Mammary epithelial cell (primary cell): ENCODE measurements at places on chromosomes 3 and 15.

GRCh38 chr3:10347648-10348403 is 26.9 kb upstream of the SEC13 start:
- DNase-seq: no peak

DNA sequence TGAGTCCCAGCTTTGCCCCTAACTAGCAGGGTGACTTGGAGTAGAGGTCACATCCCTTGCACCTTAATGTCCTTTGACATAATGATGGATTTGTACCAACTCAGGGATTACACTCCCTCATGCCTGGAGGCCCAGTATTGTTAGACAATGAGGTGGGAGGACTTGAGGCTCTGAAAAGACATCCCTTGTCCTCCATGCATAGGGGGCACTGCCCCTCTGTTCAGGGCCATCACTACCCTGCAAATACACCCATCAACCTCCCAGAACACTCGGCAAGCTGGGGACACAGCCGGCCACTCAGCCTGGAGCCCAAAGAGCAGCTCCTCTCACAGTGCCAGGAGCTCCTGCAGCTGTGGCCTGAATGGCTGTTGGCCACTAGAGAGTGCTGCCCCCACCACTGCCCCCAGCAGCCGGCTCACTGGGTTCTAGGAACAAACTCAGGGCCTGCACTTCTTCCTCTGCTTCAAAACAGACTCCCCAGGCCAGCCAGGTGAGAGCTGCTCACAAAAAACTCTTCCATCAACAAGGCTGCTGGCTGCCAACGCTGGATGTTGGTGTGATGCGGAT is 90.2 kb downstream of the GABRB3 start:
- no peak for DNase-seq

GRCh38 chr3:89955156-89955555 is 847.7 kb downstream of the EPHA3 start:
- no peak for DNase-seq

GRCh38 chr3:6438031-6438430 is 422.9 kb upstream of the GRM7 start:
- no peak for DNase-seq

- no peak for DNase-seq
Observed at GRCh38 chr15:61420546-61420945, 191.4 kb upstream of the RORA start.

GRCh38 chr3:53223025-53223424 is 32.8 kb downstream of the TKT start:
- DNase-seq: no peak
